ENCODE measurements at places on chromosomes 6 and 20. TPM values are rescaled to one million over a fixed set of nuclear protein-coding genes. Genes with fewer than 3 reads are reported as not detected.

The CNBD2 gene
- 6.1 TPM for total RNA-seq

The SLC44A4 gene
- 0.39 TPM for total RNA-seq

The CPNE1 gene
- total RNA-seq, result 272 TPM

The LY6G6F gene
- not detected for total RNA-seq

The C6orf141 gene
- not detected for total RNA-seq

The SIM1 gene
- not detected for total RNA-seq

The PSMG4 gene
- 35.5 TPM for total RNA-seq

The NTSR1 gene
- total RNA-seq, result 0.21 TPM

The GATA5 gene
- total RNA-seq, result not detected

The PTPRT gene
- total RNA-seq, result not detected

The OPN5 gene
- total RNA-seq, result not detected

The LAMA5 gene
- 0.40 TPM for total RNA-seq

The CDK5RAP1 gene
- 32.9 TPM for total RNA-seq

GRCh38 chr20:60310560-60311349, 352.5 kb downstream of the CDH26 start:
- no peak overlapping the region for H3K4me3 ChIP-seq
- H3K4me1 ChIP-seq, result no peaks in the 10 kb centered on the region
- DNase-seq, result no peak
- H3K36me3 ChIP-seq, result no peaks in the 10 kb centered on the region
- H3K27ac ChIP-seq, result no peak overlapping the region
- H3K27me3 ChIP-seq, result no peaks in the 10 kb centered on the region

GRCh38 chr20:36975099-36975818, 23.8 kb upstream of the SAMHD1 start:
- peak overlapping the region; percentile 89 for H3K27ac ChIP-seq
- peak overlapping the region; percentile 51 for H3K4me3 ChIP-seq
- peaks cover 8% of the 10 kb centered on the region for H3K36me3 ChIP-seq
- peak; percentile 84 for DNase-seq

DNA sequence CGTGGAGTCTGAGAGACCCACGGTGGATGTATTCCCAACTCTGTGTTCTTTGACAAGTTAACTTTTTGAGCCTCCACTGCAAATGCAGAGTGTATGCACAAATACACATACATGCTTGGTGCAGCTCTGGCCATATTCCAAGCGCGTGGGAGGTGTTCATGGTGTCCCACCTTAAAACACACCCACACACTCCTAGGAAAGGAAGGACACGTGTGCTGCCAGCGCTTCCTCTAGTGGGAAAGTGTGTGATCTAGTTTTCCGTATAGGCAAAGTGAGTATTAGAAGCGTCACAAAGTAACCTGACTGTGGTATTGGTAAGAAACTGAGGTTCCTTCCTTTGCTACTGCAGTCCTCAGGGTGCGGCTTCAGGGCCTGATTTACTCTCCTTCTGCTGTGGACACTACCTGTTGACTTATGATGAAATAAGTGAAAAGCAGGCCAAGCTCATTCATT, 36.0 kb upstream of the MPC1 start:
- H3K27ac ChIP-seq, result peak overlapping the region; percentile 82
- DNase-seq, result no peak

DNA sequence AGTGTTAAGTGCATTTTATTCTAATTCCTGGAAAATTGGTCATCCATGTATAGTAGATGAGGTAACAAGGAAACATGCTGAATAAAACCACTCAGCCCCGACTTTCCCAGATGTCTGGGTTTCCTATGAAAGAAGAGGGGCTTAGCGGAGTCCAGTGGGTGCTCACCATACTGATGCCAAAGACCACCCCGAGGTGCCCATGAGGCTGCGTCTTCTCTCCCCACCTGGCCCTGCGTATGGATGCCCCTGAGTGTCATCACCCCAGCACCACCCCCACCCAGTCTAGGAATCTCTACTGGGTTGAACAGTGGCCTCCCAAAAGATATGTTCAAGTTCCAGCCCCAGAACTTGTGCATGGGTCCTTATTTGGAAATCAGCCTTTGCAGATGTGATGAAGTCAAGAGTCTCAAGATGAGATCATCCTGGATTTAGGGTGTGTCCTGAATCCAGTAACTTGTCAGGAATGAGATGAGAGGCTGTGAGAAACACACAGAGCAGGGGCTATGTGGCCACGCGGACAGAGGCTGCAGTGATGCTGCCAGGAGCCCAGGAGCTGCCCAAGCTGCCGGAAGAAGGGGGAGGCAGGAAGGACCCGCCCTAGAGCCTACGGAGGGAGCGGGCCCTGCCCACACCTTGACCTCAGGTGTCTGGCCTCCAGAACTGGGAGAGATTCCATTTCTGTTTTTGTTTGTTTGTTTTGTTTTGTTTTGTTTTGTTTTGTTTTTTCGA, 124.6 kb upstream of the CDH4 start:
- no peaks in the 10 kb centered on the region for H3K4me1 ChIP-seq
- DNase-seq, result no peak
- no peaks in the 10 kb centered on the region for H3K36me3 ChIP-seq
- H3K4me3 ChIP-seq, result no peak overlapping the region
- H3K27me3 ChIP-seq, result no peaks in the 10 kb centered on the region

DNA sequence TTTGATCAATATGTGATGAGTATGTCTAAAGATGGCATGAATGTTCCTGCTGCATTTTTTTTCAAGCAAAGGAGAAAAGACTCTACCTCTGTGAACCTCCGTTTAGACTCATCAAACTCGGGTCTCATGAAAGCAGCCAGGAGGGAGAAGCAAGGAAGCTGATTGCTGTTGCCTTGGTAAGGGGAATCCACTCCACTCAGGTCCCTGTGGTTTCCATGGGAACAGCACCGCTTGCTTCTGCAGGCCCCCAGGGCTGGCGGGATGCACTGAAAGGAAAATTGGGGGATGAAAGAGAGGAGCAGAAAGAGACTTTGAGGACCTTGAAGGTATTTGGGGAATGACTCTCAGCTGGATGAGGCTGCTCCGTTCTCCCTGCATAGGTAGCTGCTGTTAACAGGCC, 249.6 kb upstream of the RIN2 start:
- H3K27ac ChIP-seq, result no peak overlapping the region
- H3K27me3 ChIP-seq, result no peaks in the 10 kb centered on the region

DNA sequence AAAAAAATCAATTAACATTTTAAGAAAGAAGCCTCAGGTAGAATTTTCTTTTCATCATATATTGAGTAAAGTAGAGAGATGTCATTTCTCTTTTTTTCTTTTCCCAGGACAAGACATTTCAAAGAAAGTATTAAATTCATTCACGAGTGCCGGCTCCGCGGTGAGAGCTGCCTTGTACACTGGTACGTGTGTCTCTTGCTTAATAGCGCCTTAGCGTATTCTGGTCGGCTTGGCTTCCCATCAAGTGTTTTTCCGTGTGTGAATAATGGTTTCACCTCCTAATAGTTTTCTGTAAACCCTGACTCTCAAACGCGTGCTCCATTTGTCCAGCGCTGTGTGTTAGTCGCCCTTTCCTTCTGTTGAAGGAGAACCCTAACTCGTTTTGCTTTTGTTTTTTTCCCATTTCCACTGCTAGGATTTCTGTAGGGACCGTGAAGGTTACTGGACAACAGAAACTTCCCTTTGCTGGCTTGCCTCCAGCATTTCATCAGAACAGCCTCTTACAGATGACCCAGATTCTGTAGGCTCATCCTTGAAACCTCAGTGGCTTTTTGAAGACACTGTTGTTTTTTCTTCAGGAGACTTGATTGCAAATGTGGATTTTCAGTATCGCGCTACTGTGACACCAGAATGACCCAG, 45.7 kb upstream of the IRF4 start:
- peaks cover 25% of the 10 kb centered on the region for H3K36me3 ChIP-seq
- no peak for DNase-seq
- H3K27me3 ChIP-seq, result no peaks in the 10 kb centered on the region
- H3K4me3 ChIP-seq, result no peak overlapping the region
- no peak overlapping the region for H3K27ac ChIP-seq

DNA sequence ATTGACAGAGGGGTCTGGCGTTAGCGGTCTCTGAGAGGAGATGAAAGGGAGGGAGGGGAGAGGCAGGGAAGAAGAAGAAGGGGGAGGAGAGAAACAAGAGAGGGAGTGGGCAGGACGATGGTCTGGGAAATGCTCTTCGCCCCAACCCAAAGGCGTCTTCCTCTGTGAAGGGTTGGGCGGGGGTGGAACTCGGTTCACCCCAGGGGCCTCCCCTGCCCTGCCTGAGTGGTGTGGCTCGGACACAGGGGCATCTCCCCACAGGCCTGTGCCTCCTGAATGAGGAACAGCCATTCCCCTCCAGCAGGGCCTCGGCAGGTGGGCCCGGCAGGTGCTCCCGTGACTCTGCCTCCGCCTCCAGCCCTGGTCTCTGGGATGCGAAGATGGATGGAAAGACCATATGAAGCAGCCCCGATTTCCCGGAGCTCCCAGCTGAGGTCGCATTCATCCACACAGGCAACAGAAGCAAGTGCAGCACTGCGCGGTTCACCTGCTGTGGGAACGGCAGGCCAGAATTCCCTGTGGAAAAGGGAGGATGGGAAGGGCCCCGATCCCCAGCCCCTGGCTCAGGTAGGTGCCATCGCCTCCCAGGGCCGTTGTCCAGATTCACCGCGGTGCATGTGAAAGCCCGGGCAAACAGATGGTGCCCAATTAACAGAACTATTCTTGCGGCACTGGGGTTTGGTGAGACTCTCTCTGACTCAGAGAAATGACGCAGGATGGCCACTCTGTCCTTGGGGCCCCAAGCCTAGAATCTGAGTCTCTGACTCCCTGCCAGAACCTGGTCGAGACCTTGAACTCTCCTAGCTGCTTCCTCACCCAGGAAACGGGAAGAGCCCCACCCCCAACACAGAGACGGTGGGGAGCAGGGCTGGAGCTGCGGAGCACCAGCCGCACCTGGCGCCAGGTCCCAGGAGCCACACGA, 29.4 kb upstream of the RPS6KA2 start:
- peaks cover 11% of the 10 kb centered on the region for H3K4me1 ChIP-seq
- H3K27me3 ChIP-seq, result peaks cover 24% of the 10 kb centered on the region
- H3K36me3 ChIP-seq, result no peaks in the 10 kb centered on the region
- peak overlapping the region; percentile 7 for H3K4me3 ChIP-seq

DNA sequence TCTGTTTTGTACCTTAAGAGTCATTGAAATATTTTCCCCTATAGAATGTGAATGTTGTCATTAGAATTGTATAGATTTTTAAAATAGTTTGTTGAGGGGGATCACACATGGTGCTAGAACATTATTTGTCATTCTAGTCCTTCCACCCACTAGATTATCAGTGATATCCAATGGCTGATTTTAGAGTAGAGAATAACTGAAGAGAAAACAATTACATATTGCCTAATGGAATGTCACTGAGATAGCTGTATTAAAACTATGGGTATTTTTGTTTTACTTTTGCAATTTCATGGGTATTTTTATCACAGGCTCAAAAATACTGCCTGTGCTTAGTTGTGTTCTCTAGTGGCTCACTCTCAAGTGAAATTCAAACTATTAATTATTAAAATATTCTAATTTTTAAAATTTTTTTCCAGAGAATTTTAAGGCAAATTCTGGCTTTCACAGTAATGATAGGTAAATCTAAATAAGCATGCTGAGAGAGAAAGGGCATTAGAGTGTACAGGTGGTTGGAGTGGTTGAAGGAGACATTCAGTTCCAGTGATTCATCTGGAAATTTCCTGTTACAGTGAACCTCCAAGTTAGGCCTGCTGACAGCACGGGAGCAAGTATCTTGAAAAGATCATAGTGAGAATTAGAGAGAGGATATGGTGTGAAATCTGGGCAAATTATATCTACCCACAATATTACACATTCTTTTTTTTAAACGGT, 399.6 kb downstream of the NKAIN2 start:
- no peaks in the 10 kb centered on the region for H3K36me3 ChIP-seq
- no peaks in the 10 kb centered on the region for H3K27me3 ChIP-seq
- H3K27ac ChIP-seq, result no peak overlapping the region
- no peak overlapping the region for H3K4me3 ChIP-seq
- no peak for DNase-seq

- no peaks in the 10 kb centered on the region for H3K4me1 ChIP-seq
- H3K27ac ChIP-seq, result no peak overlapping the region
- no peak for DNase-seq
- peaks cover 5% of the 10 kb centered on the region for H3K27me3 ChIP-seq
- H3K36me3 ChIP-seq, result no peaks in the 10 kb centered on the region
- no peak overlapping the region for H3K4me3 ChIP-seq
Observed at GRCh38 chr6:84269947-84270733, 42.7 kb upstream of the CEP162 start.

DNA sequence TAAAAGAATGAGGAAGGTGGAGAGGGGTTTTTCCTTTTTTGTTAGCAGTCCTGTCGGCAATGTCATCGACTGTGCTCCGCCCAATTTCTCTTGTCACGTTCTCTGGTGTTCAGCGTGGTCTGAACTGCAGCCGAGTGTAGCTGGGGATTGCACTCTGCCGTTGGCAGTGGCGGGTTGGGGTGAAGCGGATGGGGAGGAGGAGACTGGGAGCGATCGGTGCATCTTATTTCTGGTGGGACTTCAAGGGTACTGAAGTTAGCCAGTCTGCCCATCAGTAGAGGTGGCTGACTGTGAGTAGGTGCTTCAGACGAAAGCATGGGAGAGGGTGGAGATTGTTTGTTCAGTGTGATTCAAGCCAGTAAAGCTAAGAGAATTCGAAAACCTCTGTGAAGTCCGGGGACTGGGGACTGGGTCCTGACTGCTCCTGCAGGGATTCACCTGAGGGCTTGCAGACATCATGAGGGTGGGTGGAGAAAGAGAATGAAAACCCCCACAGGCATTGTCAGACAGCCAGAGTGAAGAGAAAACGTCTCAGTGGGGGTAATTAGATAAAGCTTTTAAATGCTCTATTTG, 5.1 kb downstream of the RREB1 start:
- peak overlapping the region; percentile 51 for H3K4me3 ChIP-seq
- H3K27me3 ChIP-seq, result no peaks in the 10 kb centered on the region
- H3K4me1 ChIP-seq, result peaks cover 62% of the 10 kb centered on the region
- H3K36me3 ChIP-seq, result peaks cover 14% of the 10 kb centered on the region
- DNase-seq, result peak; percentile 63
- H3K27ac ChIP-seq, result peak overlapping the region; percentile 4

DNA sequence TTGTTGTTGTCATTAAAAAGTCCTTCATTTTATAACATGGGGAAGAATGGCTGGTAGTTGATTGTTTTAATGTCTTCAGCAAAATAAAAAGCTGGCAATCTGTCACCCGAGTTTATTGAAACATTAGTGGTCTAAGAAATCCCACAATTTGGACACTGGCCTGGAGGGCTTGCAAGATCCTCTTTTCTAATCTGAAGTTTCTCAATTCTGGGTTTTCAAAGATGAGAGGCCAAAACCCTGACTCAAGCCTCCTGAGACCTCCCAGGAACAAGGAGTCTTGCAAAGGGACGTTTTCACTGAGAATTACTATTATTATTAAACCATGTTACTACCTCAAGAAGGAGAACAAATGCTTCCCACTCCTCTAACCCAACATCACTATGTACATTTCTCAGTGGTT, 19.5 kb downstream of the MAP1LC3A start:
- H3K27ac ChIP-seq, result peak overlapping the region; percentile 27
- no peaks in the 10 kb centered on the region for H3K27me3 ChIP-seq
- peaks cover 22% of the 10 kb centered on the region for H3K4me1 ChIP-seq
- peaks cover 10% of the 10 kb centered on the region for H3K36me3 ChIP-seq
- DNase-seq, result no peak

- no peak for DNase-seq
- no peak overlapping the region for H3K4me3 ChIP-seq
- no peaks in the 10 kb centered on the region for H3K27me3 ChIP-seq
- no peak overlapping the region for H3K27ac ChIP-seq
- H3K36me3 ChIP-seq, result peaks cover 24% of the 10 kb centered on the region
Observed at GRCh38 chr6:142893088-142893487, 51.9 kb downstream of the HIVEP2 start.

GRCh38 chr6:37459981-37460800, 27.2 kb downstream of the CMTR1 start:
- DNase-seq, result no peak
- H3K27me3 ChIP-seq, result no peaks in the 10 kb centered on the region
- peak overlapping the region; percentile 40 for H3K27ac ChIP-seq
- H3K4me3 ChIP-seq, result no peak overlapping the region

All from activated CD8-positive, alpha-beta T cell treated with anti-CD3 and anti-CD28 coated beads, Interleukin-2, amount 10 ng/mL, durations not matched to agents 7 days and 5 days (primary cell).